ENCODE measurements at places on chromosomes 11 and 22. TPM values are rescaled to one million over a fixed set of nuclear protein-coding genes. Genes with fewer than 3 reads are reported as not detected.

Gene GRIK4
- not detected for total RNA-seq

Gene FAT3
- not detected for total RNA-seq

Gene NRGN
- total RNA-seq: not detected

Gene CRYBA4
- total RNA-seq: 0.29 TPM

Gene MUC15
- total RNA-seq: 0.45 TPM

Gene TREH
- total RNA-seq: 0.13 TPM

Gene ESAM
- not detected for total RNA-seq

DNA sequence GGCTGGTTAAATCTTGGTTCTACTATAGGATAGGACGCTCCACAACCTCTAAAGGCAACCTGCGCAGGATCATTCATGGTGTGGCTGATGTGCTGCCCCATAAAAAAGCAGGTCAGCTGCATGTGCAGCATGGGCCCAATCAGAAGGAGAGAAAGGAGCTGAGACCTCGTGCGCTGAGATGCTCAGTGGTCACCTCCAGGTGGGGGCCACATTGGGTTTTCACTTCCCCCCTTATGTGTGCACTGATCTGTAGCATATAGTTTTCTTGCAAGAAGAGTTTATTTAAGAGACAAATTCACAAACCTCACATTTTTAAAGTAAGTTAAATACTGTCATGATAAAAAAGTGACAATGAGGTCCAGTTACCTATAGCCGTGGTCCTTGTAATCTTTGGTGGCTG, 24.3 kb downstream of the SERPIND1 start:
- no peak for DNase-seq

DNA sequence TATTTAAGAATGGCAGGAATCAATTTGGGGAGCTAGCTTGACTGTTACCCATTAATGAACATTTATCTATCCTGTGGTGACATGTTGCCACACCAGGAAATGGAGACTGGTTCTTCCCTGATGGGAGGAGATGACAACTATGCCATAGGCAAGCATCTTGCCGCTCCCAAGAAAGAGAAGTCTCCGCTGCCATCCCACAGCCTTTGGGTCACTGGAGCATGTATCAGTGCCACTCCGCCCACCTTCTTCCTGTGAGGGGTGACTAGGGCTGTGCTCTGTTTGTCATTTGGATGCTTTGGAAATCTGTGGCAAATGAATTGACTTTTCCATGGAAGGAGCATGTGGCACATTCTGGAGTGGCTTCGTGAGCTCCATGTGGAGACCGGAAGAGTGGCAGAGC, 6.5 kb downstream of the STIP1 start:
- DNase-seq: no peak

GRCh38 chr11:67452141-67452952, at the start of gene GPR152:
Gene GPR152, minus strand, starts transcription at chr11:67452729. Its CDS starts 5 bp downstream, at chr11:67452724.
- no peak for DNase-seq

GRCh38 chr11:70399681-70400112, 1.4 kb downstream of the CTTN start:
- peak; percentile 97 for DNase-seq

GRCh38 chr22:39300186-39300830, 19.1 kb downstream of the RPL3 start:
- no peak for DNase-seq

DNA sequence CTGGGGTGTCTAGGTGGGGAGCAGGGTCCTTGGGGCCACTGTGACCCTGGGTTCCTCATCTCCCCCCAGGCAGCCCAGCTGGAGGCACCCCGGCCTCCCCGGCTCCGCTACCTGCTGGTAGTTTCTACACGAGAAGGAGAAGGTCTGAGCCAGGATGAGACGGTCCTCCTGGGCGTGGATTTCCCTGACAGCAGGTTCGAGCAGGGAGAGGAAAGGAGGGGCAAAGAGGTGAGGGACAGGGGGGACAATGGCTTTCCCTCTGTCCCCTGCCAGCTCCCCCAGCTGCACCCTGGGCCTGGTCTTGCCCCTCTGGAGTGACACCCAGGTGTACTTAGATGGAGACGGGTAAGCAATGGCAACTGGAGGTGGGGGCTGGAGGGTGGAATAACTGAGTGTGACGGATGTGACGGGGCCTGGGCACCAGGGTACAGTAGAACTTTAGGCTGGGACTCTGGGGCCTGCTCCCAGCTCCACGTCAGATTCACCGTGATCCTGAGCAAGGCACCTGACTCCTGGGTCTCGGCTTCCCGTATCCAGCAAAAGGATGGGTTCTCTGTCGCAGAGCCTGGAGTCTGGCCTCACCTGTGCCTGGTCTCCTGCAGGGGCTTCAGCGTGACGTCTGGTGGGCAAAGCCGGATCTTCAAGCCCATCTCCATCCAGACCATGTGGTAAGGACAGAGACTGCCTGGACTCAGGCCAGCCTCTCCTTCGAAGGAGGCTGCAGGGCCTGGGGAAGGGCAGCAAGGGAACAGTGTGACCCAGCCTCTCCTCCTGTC, 3.6 kb downstream of the SSH3 start:
- DNase-seq: no peak

DNA sequence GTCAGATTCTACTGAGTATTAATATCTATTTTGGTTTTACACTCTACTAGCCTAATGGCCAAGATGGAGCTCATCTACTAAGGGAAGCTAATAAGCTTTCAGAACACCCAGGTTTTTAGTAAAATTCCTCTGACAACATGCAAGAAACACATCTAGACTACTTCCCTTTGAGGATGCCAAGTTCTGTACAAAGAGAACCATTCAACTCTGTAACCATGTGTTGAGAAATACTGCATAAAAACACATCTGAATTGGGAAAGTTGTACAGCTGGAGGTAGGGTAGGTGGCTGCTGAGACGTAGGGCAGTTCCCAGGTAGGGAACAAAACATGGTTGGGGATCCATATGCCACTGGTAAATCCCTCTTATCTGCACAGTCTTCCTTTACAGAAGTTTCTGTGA, 66.2 kb downstream of the SC5D start:
- no peak for DNase-seq

- DNase-seq: no peak
Observed at GRCh38 chr11:116822575-116822974, 529 bp downstream of the APOA4 start.

GRCh38 chr22:44085743-44086270, 61.7 kb downstream of the PARVB start:
- peak; percentile 94 for DNase-seq

GRCh38 chr11:95991101-95991500, 67.2 kb upstream of the MTMR2 start:
- no peak for DNase-seq
